CD4-positive, alpha-beta T cell treated with Interleukin-15 for 4 hours (primary cell): ENCODE measurements at places on chromosomes 7 and 10.
A peak's percentile ranks its signal among the peaks of the same experiment; 100 is the strongest.

DNA sequence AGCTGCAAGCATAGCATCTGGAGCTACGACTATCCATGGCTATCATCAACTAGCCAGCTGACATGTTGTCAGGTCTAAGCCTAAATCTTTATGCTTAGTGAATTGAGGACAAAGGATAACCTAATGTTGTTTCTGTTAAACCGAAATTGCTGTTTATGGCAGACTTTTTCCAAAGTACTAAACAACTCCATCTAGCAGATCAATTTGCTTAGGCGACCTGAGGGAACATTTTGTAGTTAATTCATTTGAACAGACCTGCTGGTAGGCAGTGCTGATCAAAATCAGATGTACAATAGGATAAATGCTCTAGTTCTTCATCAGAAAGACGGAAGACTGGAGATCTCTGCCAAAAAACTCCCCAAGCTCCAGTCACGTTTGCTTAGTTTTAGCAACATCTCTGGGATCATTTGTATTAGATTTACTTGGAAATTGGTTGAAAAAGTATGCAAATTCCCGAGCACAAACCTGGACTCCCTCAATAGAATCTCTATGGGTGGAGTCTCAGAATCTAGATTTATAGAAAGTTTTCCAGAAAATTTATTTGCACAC, 301.6 kb upstream of the NRP1 start:
- DNase-seq: no peak

DNA sequence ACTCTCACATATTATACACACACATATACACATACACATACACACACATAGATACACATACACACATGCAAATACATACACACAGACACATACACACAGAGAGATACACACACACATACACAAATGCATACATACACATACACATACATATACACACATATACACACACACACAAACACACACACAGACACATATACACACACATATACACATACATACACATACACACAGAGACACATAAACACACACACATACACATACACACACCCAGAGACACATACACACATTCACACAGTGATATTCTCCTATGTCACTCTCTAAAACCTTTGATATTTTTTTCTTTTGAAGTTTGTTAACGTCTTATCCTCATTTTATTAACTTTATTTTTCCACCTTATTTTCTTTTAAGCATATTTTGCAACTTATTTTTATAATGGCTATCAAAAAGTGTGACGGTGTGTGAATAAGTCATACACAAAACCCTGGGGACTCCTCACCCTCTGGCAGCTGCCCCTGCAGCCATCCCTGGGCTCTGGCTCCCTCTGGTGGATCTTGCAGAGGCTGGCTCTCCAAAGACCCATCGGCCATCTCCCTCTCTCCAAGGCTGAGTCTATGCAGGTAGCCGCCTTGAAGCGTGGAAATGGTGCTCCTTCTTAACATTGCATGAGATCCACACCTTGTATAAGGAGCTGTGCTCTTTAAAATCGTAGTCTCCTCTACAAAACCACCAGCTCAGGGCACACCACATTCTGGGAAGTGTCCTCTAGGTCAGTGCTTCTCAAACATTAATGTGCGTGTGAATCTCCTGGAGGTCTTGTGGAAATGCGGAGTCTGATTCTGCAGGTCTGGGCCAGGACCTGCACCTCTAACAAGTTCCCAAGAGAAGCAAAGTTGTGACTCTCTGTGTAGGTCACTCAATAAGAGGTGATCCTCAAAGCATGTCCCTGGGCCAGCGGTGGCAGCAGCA, 4.1 kb upstream of the C10orf120 start:
- peak; percentile 37 for DNase-seq

DNA sequence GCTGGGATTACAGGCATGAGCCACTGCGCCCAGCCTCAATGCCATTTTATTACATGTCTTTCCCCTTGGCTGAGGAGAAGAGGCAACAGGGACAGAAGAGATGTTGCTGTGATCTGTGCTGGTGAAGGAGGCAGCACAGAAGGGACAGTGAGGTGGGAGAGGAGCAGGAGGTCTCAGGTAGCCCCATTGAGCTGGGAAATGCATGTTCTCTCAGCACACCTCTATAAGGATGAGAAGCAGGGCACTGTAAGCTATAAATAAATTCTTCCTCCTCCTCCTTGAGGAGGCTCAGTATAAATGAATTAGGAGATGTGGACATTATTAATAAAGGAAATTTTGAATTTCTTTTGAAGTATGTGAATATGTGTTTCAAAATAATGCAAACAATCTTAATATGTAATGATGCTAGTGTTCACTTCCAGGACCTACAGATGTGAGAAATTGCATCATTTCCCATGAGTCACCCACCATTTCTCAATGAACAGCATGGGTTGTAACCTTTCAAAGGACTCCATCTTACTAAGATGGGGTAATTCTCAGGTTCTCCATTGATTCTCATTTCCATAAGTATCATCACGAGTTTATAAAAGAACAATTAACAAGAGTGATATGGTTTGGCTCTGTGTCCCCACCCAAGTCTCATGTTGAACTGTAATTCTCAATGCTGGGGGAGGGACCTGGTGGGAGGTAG, 88.9 kb upstream of the ODAD2 start:
- no peak for DNase-seq

DNA sequence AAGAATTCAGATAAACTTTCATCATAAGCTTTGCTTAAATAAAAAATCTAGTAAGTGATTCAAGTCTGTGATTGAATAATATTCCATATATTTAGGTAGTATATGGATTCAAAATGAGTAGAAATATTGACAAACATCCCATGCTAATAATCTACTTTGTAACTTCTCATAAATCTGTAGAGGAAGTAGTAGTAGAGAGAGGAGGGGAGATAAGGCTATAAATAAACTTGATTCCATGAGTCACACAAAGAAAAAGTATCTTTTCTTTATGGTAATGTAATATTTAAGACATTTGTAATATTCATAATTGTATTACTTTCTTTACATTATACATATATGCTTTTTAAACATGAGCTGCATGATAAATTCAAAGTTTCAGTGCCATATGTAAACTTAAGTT, 25.6 kb upstream of the CD36 start:
- no peak for DNase-seq

DNA sequence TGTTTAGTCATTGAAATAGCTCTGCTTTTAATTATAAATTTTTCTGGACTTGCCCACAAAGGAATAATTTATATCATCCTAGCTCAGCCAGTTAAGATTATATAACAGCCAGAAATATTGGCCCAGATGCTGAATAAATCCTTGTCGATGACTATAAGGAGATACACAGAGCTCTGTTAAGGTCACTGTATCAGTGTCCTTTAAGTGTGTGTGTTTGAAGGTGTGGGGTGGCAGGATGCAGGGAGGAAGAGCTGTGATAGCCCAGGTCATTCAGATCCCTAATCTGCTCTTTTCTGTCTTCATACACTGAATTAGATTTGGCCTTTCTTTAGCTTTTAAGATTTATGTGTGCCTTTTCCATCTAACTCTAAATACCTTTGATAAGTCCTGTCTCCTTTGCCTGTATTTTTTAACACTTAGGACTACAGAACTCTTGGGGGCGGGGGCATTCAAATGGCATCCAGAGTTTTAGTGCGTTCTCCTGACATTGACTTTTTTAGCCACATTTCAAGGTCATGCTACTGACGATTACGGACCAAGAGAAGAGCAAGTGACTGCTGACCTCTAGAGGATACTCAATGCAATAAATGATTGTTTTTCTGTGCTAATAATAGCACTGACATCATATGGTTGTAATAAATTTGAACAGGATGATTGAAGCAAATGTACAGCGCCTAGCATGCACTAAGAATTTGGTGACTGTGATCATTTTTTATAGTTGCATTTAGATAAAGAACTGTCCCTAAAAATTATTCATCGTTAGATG, 172.3 kb downstream of the CACNB2 start:
- DNase-seq: no peak

GRCh38 chr7:138542183-138542582, 82.1 kb downstream of the TRIM24 start:
- no peak for DNase-seq

DNA sequence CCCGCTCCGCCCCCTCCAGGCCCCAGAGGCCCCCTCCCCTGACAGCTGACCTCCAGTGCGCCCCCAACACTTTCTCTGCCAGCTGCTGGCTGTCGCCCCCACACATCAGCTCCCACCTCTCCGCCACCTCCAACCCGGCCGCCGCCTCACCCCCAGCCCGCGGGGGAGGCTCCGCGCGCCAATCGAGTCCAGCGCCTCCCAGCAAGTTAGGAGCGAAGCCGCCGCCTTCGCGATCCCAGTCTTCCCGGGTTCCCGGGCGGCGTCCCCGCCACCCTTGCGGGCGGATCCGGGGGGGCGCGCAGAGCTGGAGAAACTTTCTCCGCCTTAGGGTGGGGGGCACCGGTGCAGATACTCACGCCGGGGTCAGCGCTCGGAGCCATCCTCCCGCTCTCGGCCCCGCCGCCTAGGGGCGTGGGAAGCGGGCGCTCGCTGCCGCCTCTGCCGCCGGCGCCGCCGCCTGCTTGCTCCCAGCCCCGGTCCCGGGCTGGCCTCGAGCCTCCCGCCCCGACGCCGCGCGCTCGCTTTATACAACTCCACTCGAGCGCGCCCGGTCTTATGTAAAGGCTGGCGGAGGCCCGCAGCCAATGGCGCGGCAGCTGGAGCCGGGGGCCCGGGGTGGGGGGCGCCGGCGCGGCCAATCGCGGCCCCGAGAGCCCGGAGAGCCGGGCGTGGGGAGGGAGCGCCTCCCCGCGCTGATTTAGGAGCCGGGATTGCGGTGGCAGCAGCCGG, at the start of gene CRTAC1:
CRTAC1 (minus strand) TSS at position 529 of the 729 bp plus-strand sequence; CDS start at position 380, 149 bp downstream.
- no peak for DNase-seq

- DNase-seq: no peak
These were observed 46.8 kb downstream of the GNAI1 start for GRCh38 chr7:80181411-80181810.

GRCh38 chr10:49652421-49653272, 26.8 kb upstream of the C10orf53 start:
- no peak for DNase-seq

- DNase-seq: no peak
These were observed 166.5 kb downstream of the EGFR start for GRCh38 chr7:55185321-55185802.
